Psoas muscle (tissue), 8 donors: ENCODE measurements at places on chromosomes 12 and 14.

- DNase-seq = no peak
These were observed 10.8 kb downstream of the TIGAR start for GRCh38 chr12:4331842-4332241.

- no peak for DNase-seq
These were observed 23.1 kb downstream of the PHLDA1 start for GRCh38 chr12:76008428-76008827.

GRCh38 chr12:50120521-50120920 lies 8.5 kb downstream of the COX14 start:
- DNase-seq = no peak

DNA sequence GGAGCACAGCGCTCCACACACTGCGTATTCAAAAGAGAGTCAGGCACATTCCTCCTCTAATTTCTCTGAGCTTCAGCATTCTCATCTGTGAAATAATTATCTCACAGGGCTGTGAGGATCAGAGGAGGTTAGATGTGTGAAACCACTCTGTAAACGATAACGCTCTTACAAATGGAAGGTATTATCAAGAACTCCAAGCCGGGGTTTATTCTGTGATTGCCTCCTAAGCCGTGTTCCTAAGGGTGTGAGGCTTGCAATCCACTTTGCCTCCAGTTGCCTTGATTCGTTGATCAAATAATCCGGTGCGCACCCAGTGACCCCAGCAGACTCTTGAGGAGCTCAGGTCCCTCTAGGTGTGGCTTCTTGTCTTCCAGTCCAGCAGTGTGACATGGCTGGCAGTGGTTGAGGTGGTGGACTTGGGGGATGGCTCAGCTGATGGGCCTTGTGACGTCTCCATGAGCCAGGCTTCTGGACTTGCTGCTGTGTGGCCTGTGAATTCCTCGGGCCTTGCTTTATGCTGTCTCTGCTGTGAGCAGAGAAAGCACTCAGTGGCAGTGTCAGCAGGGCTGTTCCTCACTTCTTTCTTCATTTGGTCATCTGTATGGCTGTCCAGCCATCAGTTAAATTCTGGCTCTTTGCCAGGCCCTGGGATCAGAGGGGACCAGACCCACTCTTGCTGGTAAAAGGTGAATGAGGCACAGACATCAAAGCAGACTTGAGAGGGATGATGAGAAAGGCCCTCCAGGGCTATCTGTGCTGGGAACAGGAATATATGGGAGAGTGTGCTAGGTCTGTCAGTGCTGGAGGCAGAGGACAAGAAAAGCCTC lies 71.0 kb downstream of the SLC25A47 start:
- DNase-seq = no peak

DNA sequence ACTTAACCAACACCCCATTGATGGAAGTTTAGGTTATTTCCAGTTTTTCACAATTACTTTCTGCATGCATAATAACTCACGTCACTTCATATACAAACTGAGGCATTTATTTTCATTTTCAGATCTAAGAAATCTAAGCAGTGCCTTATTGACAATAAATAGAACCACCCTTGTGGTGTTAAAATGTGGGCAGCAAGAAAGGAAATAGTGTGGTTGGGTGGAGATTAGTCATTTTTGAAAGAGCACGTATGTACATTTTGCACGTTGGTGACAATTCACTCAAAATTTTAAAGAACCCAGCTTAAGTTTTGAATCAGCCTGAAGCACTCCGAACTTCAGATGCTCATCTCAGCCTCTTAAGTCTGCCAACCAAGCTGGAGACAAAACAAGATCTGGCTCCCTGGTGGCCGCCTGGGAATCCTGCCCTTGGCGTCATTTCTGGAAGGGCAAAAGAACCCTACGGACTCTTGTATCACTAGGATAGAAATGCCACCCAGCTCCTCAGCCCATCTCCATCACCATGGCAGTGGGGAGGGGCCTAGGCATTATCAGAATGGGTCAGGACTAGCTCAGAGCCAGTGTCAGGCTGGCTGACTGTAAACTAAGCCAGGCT lies 89.5 kb upstream of the BCL2L14 start:
- no peak for DNase-seq
